Posterior cingulate gyrus (tissue), 11 donors: ENCODE measurements at places on chromosomes 16 and 17.

DNA sequence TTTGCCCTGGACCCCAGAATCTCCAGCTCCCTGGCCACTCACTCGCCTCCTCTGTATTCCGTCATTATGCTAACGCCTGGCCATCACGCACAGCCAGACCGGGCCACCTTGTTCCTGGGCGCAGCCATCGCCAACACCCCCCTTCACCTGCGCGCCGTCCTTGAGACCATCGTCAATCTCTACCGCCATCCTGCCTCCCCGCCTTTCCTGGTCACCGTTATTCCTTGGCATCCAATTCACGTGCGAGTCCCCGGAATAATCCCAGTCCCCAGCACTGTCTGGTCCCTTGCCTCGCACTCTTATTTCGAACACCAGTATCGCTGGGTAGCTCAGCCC, 541 bp downstream of the VKORC1 start:
- DNase-seq: no peak

GRCh38 chr17:44115585-44116415, 7.6 kb downstream of the HDAC5 start:
- DNase-seq: no peak

DNA sequence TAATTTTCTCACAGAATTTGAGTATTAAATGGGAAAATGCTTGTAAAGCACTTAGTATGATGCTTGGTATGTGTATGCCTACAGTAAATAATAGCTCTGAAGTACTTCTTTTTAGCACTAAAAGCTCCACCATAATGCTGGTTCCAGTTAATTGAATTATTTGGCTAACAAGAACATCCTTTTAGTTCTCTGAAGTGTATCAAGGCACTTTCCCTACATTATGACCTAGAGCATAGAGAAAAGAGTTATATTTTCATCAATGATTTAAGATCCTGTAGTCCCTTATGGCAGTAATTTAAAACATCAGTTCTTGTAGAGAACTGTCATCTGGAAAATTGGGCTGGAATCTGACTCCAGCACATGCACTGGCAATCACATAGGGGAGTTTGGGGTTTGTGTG, 21.9 kb upstream of the PHAF1 start:
- DNase-seq: no peak

- no peak for DNase-seq
Observed at GRCh38 chr16:59213952-59214351, 479.8 kb upstream of the GOT2 start.

- DNase-seq: no peak
Observed at GRCh38 chr17:83096401-83097224, 17.2 kb downstream of the METRNL start.

- DNase-seq: no peak
Observed at GRCh38 chr16:35154627-35155026, 1695.2 kb downstream of the TP53TG3F start.

GRCh38 chr17:50642071-50642721, 7.5 kb downstream of the ABCC3 start:
- DNase-seq: no peak

DNA sequence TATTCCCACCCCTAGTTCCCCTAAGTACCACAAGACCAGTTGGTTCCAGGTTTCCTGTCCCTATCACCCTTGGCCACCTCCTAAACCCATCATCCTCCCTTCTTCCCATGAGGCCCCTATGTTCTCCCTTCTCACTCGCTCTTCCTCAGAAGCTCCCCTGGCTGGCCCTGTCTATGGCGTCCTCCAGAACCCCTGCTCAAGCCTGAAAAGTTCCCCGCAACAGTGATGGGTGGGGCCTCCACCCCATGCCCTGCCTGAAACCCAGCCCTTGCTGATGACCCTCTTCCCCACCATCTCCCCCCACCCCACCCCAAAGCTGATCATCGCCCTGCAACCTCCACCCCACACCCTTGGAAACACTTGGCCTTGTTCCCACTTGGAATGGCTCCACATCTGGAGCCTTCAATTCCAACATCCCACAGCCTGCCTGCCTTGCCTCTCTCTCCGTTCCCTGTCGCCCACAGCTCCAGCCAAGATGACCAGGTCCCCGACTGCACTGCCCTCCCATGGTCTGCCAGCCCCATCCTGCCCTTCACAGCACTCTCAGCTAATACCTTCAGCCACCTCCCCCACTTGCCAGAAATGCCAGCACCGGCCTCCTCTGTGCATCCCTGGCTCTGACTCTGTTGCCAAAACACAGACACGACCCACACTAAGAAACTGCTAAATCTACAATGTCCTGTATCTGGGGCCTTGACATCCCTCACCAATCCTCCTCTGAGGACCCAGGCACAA, 10.5 kb downstream of the OSBPL7 start:
- DNase-seq: no peak

GRCh38 chr17:51407576-51407975, 147.2 kb downstream of the UTP18 start:
- no peak for DNase-seq

DNA sequence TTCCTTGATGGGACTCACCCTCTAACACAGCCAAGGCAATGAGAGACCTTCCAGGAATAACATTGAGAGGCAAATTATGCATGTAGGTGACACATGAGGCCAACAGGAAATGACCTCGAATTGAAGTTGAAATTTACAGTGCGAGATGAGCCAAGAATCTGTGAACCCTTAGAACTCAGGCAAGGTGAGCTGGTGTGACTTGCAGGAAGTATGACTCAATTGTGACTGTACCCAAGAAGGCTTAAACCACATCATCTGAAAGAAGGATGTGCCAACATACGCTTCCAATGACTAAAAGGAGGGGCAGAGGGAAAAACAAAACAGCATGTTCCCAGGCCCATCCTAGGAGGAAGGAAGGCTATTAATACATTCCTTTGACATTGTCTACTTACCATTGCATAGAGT, 44.8 kb downstream of the PITPNC1 start:
- no peak for DNase-seq

GRCh38 chr17:48755356-48755755, 26.8 kb upstream of the HOXB13 start:
- DNase-seq: no peak

GRCh38 chr16:58126451-58126961, 2.7 kb downstream of the CFAP20 start:
- DNase-seq: no peak

DNA sequence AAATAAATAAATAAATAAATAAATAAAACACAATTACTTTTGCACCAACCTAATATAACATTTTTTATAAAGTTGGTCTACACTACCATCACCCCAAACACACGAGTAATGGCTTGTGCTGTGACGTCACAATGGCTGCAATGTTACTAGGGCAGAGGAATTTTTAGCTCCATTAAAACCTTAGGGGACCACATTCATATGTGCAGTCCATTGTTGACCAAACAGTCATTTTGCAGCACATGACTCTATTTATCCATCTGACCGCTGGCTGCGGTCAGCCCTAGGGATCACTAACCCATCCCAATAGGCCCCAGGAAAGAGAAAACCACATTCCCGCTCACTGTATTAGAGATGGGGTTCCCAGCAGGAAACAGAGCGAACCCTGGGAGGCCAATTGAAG, 9.6 kb downstream of the CDH5 start:
- DNase-seq: no peak

DNA sequence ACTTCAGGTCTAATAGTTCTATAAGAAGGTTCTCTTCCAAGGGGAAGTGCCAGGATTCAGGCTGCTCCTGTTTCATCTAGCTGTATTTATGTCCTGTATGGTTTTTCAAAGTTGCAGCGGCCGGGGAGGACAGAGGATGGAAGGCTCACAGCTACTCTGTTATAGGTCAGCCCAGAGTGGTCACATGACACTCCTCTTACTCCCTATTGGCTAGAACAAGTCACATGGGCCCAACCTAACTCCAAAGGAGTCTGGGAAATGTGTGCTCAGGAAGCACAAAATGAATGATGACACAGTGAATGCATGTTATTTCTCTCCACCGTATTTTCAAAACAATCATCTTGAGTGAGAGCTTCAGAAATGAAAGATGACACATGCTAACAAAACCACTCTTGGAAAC, 645.1 kb upstream of the RBFOX1 start:
- DNase-seq: no peak

- no peak for DNase-seq
Observed at GRCh38 chr17:82399601-82400101, 18.5 kb upstream of the HEXD start.

DNA sequence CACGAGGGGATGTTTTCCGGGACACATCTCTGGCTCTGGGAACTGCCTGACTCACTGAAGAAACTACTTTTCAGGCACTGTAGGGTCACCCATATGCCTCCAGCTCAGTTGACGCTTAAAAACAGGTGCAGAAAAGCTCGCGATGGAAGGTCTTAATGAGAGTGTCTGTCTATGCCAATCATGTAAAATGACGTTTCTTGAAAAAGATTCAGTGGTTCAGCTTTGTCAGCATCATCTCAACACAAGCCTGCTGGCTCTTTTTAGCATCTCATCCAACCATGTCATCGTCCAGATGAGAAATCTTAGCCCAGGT, 27.5 kb downstream of the OR1D5 start:
- no peak for DNase-seq

GRCh38 chr17:80780381-80781198, 211.1 kb upstream of the CHMP6 start:
- DNase-seq: no peak

GRCh38 chr16:25676820-25677219, 14.9 kb upstream of the HS3ST4 start:
- DNase-seq: no peak

- DNase-seq: no peak
Observed at GRCh38 chr17:82117139-82118090, 19.4 kb upstream of the FASN start.

DNA sequence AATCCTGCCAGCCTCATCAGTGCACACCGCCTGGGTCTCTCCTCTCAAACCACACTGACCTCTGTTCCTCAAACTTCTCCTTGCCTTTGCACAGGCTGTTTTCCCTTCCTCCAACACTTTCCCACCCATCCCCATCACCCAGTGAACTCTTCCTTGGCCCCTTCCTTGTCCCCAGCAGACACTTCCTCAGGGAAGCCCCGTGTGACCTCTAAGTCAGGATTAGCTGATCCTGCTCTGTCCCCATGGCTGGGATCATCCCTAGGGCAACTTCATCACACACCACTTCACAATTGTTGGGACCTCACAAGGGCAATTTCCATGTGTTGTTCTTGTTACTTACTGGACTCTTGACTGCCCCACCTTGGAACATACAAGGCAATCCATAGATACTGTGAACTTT, 67.8 kb downstream of the WSB1 start:
- no peak for DNase-seq

DNA sequence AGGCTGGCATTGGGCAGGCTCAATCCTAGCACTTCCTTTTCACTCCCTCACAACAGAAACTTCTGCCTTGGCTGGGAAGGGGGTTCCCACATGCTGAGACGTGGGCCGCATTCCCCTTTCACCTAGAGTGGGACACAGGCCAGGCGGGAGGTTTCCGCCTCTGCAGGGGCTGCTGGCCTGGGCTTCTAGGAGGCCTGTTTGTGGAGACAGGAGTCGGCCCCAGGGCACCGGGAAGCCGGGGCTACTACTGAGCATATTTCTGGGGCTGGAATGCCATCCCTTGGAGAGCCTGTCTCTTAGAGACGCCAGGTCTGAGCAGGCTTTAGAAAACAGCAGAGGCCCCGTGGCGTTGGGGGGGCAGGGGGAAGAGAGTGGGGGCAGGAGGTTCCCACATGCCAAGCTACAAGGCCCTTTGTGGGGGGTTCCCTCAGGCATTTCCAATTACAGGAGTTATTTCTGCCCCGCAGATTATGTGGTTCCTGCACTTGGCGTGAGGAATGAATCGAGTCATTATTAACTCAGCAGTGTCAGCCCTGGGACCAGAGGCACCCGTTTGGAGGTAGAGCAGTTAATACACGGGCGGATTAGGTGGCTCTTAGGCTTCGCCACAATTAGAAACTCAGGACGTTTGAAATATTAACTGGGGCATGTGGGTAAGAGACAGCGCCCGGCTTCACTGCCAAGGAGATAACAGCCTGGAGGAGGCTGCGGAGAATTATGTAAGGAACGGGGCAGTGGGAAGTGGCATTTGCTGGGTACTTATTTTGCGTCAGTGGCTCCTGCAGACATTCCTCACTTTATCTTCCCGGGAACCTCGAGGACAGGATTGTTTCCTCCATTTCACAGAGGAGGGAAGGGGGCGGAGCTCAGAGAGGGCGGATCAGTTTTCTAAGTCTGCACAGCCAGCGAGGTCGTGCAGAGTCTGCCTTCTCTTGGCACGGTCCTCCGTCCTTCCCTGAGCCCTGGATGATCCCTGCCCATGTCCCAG, 162.5 kb downstream of the MAF start:
- peak; percentile 87 for DNase-seq

DNA sequence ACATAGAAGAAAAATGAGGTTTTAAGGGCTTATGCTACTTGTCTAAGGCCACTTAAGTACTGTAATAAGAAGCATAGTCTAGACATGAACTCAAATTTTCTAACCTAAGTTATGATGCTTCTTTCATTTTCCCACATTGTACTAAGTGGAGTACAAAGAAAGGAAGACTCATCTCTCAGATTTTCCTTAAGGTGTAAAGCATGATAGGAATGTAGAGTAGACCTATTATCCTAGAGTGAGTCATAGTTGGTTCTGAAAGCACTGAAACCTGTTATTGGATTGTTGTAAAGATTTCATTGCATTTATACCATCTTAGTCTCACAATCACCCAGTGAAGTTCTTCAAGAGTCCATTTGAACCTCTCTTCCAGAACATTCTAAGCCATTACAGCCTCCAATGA, 343.8 kb downstream of the TOX3 start:
- no peak for DNase-seq
